Transverse colon (tissue), 4 donors: ENCODE measurements at places on chromosomes 1 and 21. TPM values are rescaled to one million over a fixed set of nuclear protein-coding genes. Genes with fewer than 3 reads are reported as not detected.

Gene TFF2
- not detected for total RNA-seq

Gene NVL
- total RNA-seq: 44.9 TPM

Gene LYSMD1
- total RNA-seq: 5.6 TPM

Gene USH2A
- total RNA-seq: under 0.01 TPM

Gene RBM11
- total RNA-seq: not detected

Gene IGFN1
- total RNA-seq: not detected

Gene ADAMTS1
- total RNA-seq: 40.4 TPM

Gene GBP6
- not detected for total RNA-seq

Gene TNFRSF9
- total RNA-seq: not detected

Gene FNDC5
- total RNA-seq: 0.32 TPM

Gene ZNF683
- not detected for total RNA-seq

Gene OXCT2
- total RNA-seq: 10.8 TPM
